SHP77 treated with DMSO at 0.1 percent for 48 hours (cell line): ENCODE measurements at places on chromosomes 12 and 14.

- DNase-seq, result no peak
Measured at GRCh38 chr14:83924259-83924658, 1605.7 kb upstream of the FLRT2 start.

DNA sequence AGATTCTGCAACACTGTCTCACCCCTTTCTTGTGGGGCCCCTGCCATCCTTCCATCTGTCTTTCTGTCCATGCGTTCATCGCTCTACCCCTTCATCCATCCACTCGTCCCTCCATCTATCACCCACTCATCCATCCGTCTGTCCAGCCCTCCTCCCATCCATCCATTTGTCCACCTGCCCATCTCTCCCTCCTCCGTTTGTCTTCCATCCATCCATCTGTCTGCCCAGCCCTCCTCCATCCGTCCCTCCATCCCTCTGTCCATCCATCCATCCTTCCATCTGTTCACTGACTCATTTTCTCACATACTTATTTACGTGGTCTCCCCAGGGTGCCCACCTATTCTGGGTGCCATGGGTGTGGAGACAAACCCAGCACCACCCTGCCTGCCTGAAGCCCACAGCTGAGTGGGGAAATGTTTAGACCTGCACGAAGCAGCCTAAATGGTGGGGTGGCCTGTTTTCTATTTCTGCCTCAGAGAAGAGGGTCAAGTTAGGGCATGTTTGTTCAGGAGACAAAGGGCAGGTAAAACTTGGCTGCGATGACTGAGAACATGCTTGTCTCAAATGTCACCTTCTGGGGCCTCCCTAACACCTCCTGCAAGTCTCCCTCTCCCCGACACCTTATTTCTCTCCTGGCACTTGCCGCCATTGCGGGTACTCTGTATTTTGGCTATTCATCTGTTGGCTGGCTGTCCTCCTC lies 2.8 kb upstream of the SLC25A47 start:
- no peak for DNase-seq

- DNase-seq, result no peak
Measured at GRCh38 chr12:89247541-89247942, 104.8 kb downstream of the DUSP6 start.

GRCh38 chr14:85577543-85578114 lies 47.7 kb downstream of the FLRT2 start:
- no peak for DNase-seq

- DNase-seq, result no peak
Measured at GRCh38 chr12:111823891-111824290, 18.1 kb upstream of the MAPKAPK5 start.

DNA sequence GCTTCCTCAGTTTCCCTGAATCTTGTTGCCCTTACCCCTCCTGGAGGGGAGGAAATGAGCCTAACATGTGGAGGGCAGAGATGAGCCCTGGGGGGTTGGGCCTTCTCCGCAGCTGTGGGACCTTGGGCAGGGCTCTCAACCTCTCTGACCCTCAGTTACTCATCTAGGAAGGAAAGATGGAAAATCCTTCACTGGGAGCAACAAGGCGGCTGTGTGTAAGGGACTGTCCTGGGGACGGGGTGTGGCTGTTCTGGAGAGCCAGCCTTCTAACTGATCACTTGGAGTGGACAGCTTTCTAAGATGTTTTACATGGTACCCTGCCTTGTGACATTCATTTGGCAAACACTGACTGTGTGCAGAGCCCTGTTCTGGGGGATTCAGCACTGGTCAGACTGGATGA lies 14.7 kb downstream of the BEGAIN start:
- no peak for DNase-seq

GRCh38 chr12:96140174-96140573 lies 54.0 kb upstream of the ELK3 start:
- no peak for DNase-seq

GRCh38 chr12:46153268-46153872 lies 115.5 kb downstream of the SLC38A1 start:
- DNase-seq, result peak; percentile 50

- DNase-seq, result no peak
Measured at GRCh38 chr12:57521525-57522010, 1.1 kb upstream of the MBD6 start.

DNA sequence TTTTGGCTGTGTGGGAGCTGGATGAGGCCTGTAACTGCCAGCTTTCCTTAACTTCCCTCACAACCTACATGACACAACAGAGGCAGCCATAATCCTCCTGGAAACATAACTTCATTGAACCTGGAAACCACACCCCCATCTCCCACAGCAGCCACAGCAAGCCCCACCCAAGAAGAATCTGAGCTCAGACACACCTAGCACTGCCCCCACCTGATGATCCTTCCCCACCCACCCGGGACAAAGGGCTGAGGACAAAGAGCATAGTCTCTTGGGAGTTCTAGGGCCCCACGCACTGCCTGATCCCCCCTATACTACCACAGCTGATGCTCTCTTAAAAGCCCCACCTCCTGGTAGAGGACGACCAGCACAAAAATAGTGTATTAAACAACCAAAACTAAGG lies 29.6 kb upstream of the TSPAN8 start:
- DNase-seq, result no peak

DNA sequence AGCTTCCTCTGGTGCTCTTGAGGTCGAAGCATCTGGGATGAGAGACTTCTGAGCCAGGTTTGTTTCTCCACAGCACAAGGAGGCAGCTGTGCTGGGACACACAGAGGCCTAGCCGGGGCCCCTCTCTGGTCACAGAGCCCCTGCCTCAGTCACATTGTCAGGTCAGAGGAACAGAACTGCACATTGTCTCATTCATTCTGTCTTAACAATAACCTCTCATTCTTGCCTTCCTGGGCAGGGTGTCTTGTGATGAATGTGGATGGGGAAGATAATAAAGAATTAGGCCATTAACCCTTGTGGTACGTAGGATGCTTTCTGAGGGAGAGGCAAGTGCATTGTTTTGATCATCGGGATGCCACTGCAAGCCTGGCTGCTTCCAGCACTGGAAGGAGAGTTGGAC lies 29.8 kb downstream of the FNTB start:
- DNase-seq, result no peak

GRCh38 chr14:105377555-105378182 lies 20.7 kb upstream of the TEX22 start:
- DNase-seq, result no peak

- peak; percentile 49 for DNase-seq
Measured at GRCh38 chr14:100547633-100548294, 39.5 kb downstream of the BEGAIN start.

- no peak for DNase-seq
Measured at GRCh38 chr12:110680032-110680431, 8.9 kb downstream of the HVCN1 start.

DNA sequence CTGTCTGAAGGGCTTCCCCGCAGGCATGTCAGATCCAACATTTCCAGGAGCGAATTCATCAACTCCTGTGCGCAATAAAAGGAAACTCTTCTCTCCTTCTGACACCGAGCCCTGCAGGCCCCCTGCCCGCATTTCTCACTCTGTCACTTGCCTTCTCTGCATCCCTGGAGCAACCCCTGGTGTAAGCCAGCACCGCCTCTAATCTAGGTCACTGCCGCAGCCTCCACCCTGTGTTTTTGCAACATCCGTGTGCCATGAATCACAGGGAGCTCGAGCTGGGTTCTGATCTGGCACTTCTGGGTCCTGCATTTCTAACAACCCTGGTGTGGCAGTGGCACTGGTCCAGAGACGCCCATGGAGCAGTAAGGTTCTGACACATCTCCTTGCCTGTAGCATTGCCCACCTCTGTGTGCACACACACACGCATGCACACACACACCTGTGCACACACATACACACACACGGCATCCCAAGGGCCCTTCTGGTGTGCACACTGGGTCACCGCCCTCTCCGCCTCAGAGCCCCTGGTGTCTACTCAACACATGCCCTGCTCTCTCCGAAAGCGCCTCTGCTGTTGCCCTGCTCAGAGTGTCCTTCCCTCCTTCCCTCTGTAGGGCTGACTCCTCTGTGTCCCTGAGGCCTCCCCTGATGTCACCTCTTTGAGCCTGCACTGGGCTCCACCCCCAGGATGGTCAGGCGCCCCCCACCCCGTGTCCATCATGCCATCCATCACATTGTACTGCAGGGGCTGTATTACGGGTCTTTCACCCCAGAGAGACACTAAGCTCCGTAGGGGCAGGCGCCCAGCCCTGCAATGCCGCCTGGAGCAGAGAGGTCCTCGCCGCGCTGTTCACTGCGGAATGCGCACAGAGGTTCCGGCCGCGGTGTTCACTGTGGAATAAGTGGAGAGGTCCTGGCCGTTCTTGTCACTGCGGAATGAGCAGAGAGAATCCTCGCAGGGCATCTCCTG lies 111.4 kb upstream of the SFSWAP start:
- no peak for DNase-seq

DNA sequence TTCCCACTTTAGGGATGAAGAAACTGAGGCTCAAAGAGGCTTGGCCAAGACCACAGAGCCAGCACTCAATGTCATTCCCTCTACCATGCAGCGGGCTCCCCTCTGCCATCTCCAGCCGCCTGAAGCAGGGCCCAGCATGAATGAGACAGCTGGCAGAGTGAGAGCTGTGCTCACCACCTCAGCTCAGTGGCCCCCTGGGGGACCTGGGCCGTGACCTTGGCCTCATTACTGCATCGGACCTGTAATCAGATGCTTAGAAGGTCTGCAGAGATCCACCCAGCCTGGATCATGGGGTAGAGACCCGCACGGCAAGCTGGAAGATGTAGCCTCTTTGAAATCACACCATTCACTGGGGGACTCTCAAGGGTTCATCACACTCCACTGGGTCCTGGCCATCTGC lies 22.7 kb upstream of the CORO1C start:
- DNase-seq, result no peak

- no peak for DNase-seq
Measured at GRCh38 chr12:94614288-94614721, 36.1 kb downstream of the TMCC3 start.

DNA sequence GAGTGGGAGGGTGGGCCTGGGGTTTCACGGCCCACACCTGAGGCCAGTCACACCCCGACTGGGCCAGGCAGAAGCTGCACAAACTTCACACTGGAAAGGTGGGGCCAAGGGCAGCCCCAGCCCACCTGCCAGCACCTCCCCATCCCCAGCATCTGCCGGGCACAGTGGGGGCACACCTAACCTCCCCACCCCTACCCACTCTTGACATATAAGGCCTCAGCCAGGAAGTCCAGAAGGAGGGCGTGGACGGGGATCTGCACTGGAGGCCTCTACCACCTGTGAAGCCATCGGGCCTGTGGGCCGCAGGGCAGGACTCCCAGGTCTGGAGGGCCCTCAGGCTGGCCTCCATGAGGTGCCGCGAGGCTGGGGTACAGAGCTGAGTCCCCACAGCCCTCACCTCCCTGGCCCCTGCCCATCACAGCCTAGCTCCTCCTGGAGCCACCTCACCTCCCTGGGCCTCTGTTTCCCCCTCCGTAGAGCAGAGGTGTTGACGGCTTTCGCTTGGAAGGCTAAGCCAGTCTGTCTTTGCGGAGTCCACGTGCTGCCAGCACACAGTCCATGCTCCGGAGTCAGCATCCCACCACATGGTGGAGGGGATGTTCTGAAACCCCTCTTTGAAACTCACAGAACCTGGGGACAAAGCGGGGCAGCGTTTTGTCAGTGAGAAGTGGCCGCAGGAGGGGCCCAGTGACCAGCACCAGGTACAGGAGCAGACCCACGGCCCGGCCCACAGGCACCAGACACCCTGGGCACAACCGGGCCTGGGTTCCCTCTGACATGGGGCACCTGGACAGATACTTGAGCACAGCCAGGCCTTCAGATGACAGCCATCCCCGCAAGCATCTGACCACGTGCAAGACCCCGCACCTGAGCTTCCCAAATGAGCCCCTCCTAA lies 38.2 kb upstream of the INF2 start:
- no peak for DNase-seq

DNA sequence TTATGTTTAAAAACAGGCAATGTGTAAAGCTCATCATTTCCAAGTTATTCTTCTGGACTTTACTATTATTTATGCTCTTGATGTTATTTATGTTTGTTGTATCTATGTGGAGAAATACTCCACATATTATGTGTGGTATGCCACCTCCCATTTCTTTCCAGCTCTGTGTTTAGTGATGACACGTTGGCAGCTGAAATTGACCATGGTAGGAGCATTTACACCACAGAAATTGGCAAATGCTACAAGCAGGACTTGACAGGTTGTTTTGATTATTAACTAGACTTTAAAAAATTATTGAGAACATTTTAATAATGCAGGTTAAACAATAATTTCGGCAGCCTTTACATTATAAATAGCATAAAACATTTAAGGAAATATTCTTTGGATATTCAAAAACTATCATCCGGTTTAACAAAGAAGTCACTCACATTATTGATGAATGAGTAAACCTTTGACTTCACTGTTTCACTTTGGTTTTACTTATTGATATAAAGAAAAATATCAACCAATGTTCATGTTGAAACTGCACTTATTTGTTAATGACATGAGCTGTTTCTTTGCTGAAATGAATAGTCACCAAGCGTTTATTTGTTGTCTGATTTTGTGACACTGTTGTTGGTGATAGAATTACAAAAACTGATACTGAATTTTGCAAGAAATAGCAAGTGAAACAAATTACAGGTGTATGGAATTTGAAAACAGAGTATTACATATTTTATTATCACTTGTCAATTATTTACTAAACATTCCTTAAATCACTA lies 76.8 kb downstream of the HMGA2 start:
- DNase-seq, result no peak
